ENCODE measurements at places on chromosomes 11 and 22. TPM values are rescaled to one million over a fixed set of nuclear protein-coding genes. Genes with fewer than 3 reads are reported as not detected.

Gene SYT9
- 0.18 TPM for total RNA-seq

Gene SLC43A3
- 0.70 TPM for total RNA-seq

Gene TRIM49
- total RNA-seq = not detected

Gene NPAS4
- not detected for total RNA-seq

Gene KRTAP5-1
- not detected for total RNA-seq

Gene C11orf52
- total RNA-seq = not detected

Gene INTS4
- total RNA-seq = 20.4 TPM

Gene GRIA4
- not detected for total RNA-seq

Gene CCDC15
- total RNA-seq = 0.57 TPM

Gene OR51B4
- total RNA-seq = not detected

Gene MAPK8IP1
- total RNA-seq = 6.1 TPM

Gene INPP5J
- 0.78 TPM for total RNA-seq

Gene CCDC86
- 97.8 TPM for total RNA-seq

Gene BRD1
- 14.9 TPM for total RNA-seq

Gene PRR5L
- total RNA-seq = 10.9 TPM

Gene SMTNL1
- total RNA-seq = not detected

Gene NAALADL1
- 0.03 TPM for total RNA-seq

Gene TRIM21
- 20.9 TPM for total RNA-seq

Gene GRM5
- total RNA-seq = 0.01 TPM

Gene PIK3IP1
- total RNA-seq = 1.5 TPM

Gene MS4A18
- total RNA-seq = not detected

Gene HBE1
- total RNA-seq = 0.29 TPM

All from A549 treated with CORT108297 at 1 μM for 4 hours (cell line).